EH (cell line): ENCODE measurements at places on chromosomes 5 and 9.
A peak's percentile ranks its signal among the peaks of the same experiment; 100 is the strongest.

GRCh38 chr5:172713113-172713808 is 57.7 kb downstream of the DUSP1 start:
- peak; percentile 45 for DNase-seq

GRCh38 chr9:116288658-116289057 is 135.1 kb downstream of the PAPPA start:
- DNase-seq, result peak; percentile 99

- DNase-seq, result peak; percentile 38
Observed at GRCh38 chr9:2291980-2292704, 277.0 kb downstream of the SMARCA2 start.

DNA sequence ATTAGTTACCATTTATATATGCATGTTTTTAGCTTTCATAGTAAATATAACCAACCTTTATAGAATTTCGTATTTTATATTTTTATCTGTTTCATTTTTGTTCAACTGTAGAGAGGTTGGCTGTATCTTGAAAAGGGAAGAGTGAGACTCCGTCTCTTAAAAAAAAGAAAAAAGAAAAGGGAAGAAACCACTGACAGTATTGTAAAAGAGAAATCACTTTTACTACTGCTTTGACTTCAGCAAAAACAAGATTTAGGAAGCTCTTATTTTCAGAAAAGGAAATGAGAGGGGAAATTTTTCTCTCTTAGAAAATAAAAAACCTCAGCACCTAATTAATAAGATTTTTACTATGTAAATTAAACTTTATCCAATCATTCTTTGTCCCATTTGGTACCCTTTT is 14.4 kb downstream of the POLK start:
- DNase-seq, result no peak

DNA sequence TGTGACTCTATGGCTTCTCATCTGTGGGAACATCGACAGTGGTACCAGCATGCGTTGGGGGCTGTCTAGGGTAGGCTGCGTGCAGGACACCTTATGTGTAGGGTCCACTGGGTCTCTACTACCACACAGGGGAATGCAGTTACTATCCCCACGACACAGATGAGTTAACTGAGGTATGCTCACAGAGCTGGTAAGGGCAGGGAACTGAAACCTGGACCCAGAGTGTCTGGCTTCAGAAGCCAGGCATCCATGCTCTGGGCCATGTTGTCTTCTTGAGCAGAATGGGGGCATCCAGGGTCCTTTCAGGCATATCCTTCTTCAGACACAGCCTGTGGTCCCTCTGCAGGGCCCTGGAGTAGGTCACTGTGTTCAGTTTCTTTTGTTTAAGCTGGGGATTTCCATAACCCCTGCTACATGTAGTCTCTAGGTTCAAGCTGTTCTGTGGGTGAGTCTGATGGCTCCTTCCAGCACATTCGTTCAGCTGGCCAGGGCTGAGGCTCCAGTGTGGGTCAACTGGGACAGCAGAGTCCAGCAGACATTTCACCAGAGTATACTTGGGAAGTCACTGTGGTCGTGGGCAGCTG is 148.8 kb downstream of the GADD45G start:
- DNase-seq, result no peak

DNA sequence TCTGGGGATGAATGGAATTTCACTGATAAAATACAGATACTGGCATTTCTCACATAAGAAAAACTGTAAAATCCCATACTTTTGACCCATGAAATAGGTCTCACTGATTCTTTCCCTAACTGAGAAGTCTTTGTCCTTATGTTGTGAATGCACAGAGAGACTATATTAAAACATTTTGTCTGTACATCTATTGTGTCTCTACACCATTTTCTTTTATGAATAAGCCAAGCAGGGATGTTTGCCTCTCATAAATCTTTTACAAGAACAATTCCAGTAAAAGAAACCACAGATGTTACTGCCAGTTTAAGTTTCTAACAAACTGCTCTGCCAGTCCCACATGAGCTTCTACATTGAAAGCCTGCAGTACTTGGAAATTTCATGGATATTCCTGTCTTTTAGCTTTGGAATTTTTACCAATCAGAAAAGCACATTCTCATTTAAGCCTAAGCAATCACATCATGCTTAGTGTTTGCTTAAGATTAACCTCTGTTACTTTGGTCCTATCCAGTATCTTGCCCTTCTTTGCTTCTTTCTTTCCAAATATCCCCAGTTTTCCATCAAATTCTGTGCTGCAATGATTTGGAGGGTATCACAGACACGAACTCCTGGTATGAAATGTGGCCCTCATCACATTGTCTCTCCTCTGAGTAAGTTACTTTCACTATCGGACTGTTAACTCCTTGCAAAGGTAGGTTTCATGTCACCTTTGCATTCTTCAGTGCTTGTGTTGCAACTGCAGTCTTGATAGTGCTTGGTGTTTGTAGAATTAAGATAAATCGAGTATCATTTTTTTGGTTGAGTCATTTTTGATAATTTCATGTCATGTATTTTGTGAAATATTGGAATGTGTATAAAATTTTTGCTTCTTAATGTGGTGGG is 415.1 kb upstream of the ADAMTSL1 start:
- DNase-seq, result peak; percentile 7

DNA sequence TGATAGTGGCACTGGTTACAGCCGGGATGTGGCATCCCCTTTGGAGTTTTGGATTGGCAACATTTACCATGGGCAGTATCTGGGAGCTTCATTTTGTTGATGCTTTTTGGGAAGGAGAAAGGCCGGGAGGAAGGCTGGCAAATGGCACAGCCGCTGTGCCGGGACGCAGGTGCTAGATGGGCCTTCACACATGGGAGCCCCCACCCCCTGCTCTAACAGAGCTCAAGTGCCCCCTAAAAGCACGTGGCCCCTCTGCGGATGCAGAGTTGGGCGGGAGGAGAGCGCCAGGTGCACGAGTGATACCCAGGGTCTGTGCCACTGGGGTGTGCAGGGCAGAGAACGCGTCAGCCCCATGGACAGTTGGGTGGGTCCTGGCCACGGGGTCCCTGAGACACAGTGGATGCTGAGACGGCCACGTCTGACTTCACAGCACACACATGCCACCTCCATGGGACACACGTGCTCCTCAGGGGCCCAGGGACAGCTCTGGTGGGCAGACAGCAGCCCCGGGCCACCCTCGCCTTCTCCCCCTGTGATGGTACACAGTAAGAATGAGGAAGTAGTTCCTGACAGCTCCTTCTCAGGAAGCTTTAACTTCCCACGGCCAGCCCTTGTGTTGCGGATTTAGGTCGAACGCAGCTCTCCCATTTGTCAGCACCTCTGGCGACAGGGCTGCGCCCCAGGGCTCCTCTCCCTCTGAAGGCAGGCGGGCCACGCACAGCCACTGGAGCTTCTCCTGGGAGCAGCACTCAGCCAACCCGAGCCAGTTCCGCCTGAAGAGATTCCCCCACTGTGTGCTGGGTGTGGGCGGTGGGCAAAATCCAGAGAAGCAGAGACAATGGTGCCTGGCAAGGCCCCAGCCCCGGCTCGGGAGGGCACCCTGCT is 10.8 kb downstream of the SLC9A3 start:
- DNase-seq, result no peak

GRCh38 chr5:177592905-177593304 is 902 bp downstream of the TMED9 start:
- DNase-seq, result no peak

GRCh38 chr5:88142886-88143692 is 125.6 kb downstream of the TMEM161B start:
- DNase-seq, result peak; percentile 3

GRCh38 chr5:73136055-73136562 is 15.7 kb downstream of the TMEM171 start:
- DNase-seq, result peak; percentile 62

DNA sequence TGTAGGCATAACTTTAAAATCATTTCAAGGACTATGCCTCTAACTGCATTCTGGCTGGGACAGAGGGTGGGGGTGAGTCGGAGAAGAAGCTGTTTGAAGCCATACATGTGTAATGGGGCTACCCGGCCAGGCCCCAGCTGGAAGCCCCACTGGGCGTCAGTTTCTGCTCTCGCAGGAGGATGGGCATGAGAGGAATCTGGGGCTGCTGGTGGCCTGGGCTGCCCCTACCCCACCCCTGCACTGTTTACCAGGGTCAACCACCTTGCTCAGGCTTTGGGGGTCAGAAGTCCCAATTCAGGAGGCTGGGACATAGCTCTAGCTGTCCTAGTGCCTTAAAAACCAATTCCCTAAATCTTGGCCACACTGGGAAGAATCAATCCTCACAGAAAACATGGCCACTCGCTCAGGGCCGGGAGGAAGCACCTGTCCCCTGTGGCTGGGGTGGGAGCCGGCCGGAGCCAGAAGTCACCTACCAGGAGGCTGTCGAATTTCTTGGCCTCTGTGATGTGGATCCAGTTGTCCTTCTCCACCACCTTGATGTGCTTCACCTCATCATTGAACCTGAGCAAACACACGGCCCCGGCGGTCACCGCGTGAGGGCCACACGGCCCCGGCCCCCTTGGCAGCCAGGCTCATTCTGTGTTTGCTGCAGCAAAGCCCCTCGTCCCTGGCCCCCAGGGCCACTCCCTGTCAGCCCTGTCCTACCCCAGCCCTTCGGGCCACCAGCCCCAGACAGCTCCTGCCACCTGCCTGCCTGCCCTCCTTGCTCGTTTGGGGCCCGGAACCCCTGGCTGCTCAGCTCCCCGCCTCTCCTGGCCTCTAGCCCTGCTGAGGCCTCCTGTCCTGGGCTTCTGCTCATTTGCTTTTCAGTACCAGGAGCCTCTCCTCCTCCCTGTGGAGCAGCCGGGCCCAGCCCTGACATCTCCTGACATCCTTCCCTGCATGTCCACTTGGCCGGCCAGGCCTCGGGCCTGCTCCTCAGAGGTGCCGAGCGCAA is 33.6 kb upstream of the SARDH start:
- no peak for DNase-seq

DNA sequence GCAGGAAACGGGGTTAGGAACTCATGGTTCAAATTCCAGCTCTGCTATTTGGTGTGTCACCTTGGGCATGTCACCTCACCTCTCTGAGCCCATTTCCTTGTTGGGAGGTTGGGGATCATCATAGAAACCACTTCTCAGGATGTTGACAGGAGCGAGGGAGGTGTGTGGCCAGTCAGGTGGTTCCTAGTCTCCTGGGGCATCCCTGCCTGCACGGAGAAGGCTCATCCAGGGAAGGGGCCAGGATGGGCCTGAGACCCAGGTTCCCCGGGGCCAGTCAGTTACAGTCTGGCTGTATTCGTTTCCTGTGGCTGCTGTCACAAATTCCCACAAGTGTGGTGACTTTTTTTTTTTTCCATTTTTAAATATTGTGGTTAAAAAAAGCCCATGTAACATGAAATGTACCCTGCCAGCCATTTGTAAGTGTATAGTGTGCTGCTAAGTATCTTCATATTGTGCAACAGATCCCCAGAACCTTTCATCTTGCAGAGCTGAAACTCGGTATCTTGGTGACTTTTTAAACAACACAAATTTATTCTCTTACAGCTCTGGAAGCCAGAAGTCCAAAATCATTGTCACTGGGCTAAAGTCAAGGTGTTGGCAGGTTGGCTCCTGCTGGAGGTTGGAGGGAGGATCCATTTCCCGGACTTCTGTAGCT is 78.7 kb upstream of the UNC5A start:
- no peak for DNase-seq

DNA sequence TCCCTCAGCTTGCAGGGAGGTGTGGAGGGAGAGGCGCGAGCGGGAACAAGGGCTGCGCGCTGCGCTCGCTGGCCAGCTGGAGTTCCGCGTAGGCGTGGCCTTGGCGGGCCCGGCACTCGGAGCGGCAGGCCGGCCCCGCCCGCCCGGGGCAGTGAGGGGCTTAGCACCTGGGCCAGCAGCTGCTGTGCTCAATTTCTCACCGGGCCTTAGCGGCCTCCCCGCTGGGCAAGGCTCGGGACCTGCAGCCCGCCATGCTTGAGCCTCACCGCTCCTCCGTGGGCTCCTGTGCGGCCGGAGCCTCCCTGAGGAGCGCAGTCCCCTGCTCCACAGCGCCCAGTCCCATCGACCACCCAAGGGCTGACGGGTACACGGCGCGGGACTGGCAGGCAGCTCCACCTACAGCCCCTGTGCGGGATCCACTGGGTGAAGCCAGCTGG is 1516.4 kb downstream of the EFNA5 start:
- no peak for DNase-seq

- DNase-seq, result no peak
Observed at GRCh38 chr9:68793605-68794343, 88.7 kb downstream of the PIP5K1B start.

GRCh38 chr9:127755061-127756060 is 20.3 kb upstream of the TOR2A start:
- DNase-seq, result no peak

GRCh38 chr9:119318371-119318770 is 50.9 kb downstream of the BRINP1 start:
- DNase-seq, result no peak

- no peak for DNase-seq
Observed at GRCh38 chr5:81895307-81895706, 76.5 kb upstream of the ATG10 start.

- DNase-seq, result no peak
Observed at GRCh38 chr5:129077433-129078075, 17.0 kb upstream of the ISOC1 start.

DNA sequence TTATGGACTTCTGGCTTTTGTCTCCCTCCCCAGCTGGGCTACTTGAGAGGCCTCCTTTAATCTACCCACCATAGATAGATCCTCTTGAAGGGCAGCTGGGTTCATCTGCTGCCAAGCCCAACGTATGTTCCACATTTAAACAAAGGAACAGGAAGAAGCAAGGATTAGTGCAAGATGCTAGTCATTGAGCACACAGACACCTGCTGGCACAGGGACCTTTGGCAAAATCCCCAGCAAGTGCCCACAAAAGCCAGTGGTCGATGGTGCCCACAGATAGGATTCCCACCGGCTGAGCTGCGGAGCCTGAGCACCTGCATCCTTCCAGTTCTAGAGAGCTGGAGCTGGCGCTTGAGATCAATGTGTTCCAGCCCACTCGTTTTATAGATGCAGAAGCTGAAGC is 57.7 kb upstream of the SHB start:
- DNase-seq, result no peak

DNA sequence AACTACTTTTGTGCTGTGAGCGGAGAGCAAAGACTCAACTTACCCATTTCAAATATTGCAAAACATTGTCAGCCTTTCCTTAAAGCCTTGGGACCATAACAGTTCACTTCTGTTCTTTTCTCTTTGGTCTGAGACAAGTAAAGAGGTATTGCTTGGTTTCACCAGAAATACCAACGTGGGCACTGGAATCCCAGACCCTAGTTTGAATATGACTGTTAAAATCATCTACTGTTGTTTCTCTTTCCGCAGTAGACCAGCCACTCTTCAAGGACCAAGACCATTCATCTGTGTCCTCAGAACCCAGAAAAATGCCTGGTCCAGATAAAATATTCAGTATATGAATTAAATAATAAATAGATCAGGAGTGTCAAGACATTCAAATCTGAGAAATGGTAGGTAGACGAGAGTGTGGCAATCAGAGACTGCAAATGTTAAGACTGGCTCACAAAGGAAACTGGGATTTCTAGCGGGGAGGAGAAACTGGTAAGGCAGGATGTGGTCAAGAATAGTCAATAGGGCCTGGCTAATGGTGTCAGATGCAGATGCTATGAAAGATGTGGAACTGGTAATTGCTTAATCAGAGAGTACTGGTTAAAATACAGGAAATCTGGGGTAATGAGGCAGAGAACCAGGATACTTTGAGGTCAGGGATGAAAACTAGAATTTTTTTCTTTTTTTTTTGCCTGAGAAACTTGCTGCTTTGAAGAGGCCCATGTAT is 82.1 kb upstream of the IL33 start:
- peak; percentile 3 for DNase-seq

- DNase-seq, result peak; percentile 79
Observed at GRCh38 chr5:77143998-77144836, 57.1 kb upstream of the ZBED3 start.

- DNase-seq, result no peak
Observed at GRCh38 chr5:89441965-89442364, 559.0 kb upstream of the MEF2C start.

- DNase-seq, result peak; percentile 32
Observed at GRCh38 chr9:16901590-16901989, 31.1 kb upstream of the BNC2 start.
